ENCODE measurements at places on chromosomes 12 and 14.
A peak's percentile ranks its signal among the peaks of the same experiment; 100 is the strongest.

- no peak for DNase-seq
Observed at GRCh38 chr14:105356927-105357326, 41.4 kb upstream of the TEX22 start.

DNA sequence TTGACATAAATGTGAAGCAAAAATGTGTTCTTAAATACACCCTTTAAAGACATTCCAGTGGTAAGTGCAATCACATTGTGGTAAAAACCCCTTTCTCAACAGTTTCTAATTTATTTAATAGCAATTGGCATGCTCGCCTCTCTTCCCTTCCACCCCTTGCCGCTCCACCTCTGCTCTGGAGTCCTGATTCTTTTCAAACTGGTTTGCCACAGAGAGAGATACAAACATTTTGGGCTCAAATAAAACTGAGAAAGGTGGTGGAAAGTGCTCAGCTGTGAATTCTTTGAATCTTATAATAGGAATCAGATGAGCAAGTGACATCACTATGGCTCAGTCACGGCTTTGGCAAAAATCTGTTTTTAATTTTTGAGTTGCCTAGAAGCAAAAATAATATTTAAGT, 993.9 kb downstream of the GALC start:
- peak; percentile 44 for DNase-seq

GRCh38 chr12:101441461-101442224, 33.5 kb upstream of the SPIC start:
- no peak for DNase-seq

DNA sequence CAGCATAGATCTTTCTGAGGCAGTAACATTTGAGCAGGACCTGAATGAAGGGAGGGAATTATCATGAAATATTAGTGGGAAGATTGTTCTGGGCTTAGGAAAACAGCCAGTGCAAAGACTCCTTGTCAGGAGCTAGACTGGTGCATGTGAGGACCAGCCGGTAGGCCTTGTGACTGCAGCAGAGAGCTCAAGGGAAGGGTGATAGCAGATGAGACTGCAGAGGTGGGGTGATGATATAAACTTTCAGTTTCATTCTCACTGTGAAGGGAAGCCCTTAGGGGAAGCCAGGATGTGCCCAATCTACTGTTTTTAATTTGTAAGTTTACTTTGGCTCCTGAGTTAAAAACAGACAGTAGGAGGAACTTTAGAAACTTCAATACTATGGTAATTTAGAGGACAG, 12.4 kb downstream of the IL22 start:
- DNase-seq = no peak

GRCh38 chr12:2152134-2152533, 99.3 kb downstream of the CACNA1C start:
- no peak for DNase-seq

GRCh38 chr14:77889971-77890442, 90.1 kb downstream of the ADCK1 start:
- peak; percentile 74 for DNase-seq

DNA sequence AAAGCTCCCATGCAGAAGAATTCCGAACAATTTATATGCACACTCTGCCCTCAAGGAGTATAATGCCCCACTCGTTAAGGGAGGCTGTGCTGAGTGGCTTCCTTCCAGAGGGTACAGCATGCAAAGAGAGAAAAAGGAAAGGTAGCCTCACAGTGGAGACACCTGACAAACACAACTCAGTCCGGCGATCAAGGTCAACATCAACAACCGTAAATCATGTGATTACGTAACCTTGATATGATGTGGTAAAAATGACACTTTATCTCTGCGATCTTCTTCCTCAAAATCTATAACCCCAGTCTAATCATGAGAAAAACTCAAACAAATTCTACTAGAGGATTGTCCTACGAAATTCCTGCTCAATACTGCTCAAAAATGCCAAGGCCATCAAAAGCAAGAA, 400.5 kb upstream of the CCDC196 start:
- no peak for DNase-seq

DNA sequence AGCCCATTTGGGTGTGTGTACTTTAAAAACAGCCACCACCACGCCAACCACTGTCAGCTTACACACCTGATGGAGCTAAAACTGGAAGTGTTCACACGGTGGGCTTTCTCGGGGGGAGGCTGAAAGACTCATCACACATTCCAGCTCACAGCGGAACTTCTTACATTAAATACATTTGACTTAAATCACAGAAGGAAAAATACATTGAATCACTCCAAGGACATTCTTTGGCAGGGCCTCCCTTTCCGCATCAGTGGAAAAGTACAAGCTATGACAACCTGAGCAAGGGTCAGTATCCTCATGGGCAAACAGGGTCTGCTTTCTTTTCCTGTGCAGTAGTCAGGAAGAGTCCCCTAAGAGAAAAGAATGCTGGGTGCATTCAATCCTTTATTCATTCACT, 31.0 kb upstream of the TC2N start:
- no peak for DNase-seq

DNA sequence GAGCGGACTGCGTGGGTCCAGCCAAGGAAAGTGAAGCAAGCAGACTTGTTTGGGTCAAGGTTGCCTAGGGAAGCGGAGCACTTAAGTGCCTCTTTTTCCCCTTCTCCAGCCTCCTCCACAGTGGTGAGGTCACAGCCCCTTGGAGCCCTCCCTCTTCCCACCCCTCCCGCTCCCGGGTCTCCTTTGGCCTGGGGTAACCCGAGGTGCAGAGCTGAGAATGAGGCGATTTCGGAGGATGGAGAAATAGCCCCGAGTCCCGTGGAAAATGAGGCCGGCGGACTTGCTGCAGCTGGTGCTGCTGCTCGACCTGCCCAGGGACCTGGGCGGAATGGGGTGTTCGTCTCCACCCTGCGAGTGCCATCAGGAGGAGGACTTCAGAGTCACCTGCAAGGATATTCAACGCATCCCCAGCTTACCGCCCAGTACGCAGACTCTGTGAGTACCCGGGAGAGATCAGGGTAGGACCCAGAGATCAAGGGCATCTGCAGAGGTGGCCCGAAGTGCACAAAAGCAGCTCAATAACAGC, at the start of gene TSHR:
Gene TSHR (plus strand): TSS at position 206 of the 526 bp plus-strand sequence. CDS start 60 bp downstream, at position 266.
- no peak for DNase-seq

DNA sequence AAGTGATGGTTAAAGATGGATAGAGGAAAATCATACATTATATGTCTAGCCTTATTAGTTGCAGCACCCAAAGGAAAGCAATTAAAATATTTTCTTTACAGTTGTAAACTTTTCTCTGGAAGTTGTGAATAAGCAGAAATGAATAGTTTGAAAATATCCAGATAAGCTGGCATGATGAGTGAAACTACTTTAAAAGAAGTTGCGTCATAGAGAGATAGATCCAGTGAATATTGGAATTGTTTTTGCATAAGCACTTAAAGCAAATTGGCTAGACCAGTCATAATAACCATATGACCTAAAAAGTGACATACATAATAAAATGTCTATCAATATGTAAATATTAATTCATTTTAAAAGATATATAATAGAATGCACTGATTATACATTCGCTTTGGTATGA, 132.1 kb downstream of the SOX5 start:
- no peak for DNase-seq

- no peak for DNase-seq
Observed at GRCh38 chr12:120759591-120760348, 34.1 kb downstream of the ACADS start.

DNA sequence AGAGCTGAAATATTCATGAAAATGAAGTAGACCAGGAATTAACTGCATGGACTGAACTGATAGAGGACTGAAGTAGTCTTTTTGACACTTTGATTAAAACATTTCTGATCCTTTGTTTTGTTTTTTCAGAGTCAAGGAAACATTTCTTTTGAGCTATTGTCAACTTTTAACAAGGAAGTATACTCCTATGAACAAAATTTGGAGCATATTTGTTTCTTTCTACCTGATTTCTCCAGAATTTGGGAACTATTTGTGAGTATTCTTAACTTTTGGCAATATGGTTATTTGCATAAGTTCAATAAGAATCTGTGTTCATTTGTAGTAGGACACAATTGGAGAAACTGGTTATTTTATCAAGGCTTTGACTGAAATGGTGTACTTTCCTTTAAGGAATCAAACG, 71.3 kb upstream of the HECTD1 start:
- no peak for DNase-seq

GRCh38 chr12:3601461-3602150, 110.6 kb downstream of the PRMT8 start:
- no peak for DNase-seq

DNA sequence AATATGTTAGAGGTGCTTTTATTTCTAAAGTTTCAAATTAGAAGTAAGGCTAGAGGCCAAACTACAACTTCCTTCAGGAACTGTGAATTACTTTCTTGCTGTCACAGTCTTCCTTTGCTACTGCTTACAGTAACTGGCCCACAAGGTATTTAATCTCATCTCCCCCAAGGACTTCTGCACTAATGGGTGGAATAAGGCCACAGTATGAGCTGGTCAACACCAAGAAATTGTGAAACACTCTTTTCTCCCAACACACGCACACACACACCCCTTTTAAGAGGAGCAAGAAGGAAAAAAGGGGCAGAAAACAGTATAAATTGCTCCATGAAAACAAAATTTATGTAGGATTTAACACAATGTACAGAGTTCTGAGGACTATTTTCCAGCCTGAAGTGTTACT, 45.6 kb downstream of the SCAF11 start:
- peak; percentile 5 for DNase-seq

GRCh38 chr12:19302100-19302640, 137.1 kb upstream of the AEBP2 start:
- DNase-seq = no peak

GRCh38 chr14:21673718-21674117, at the start of gene OR4E1:
Gene OR4E1, minus strand, starts transcription at chr14:21673818. Its CDS starts 2,883 bp downstream, at chr14:21670935.
- no peak for DNase-seq
